Astrocyte (in vitro differentiated cells and primary cell): ENCODE measurements at places on chromosomes 5 and 9. TPM values are rescaled to one million over a fixed set of nuclear protein-coding genes. Genes with fewer than 3 reads are reported as not detected.

GRCh38 chr9:23663946-23664345, 162.1 kb downstream of the ELAVL2 start:
- DNase-seq = peak; percentile 9

PCDHGA6 gene
- total RNA-seq = 0.22 and 0.41 TPM in 2 replicates

PCDH12 gene
- total RNA-seq = 0.02 TPM in 1 of 2 replicates, not detected in the other

GRCh38 chr9:90505695-90506094, 136.9 kb downstream of the DIRAS2 start:
- no peak for DNase-seq

DNA sequence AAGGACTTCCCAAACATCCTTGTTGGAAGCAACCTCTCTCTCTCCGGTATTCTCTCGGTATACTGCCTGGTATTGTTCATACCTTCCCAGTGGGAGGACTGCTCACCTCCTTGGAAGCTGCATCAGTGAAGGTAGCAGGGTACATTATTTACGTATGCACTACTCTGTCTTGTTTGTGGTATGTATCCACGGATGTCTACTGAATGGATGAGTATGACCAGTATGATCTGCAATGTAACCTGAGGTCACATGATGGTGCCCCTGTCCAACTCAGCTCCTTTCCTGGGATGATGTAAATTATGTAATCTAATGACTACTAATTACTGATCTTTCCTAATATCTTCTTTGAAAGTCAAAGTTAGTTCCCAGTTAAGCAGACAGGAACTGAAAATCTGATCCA, 32.1 kb downstream of the CEMIP2 start:
- DNase-seq = no peak

ENHO gene
- total RNA-seq = 0.55 and 1.1 TPM in 2 replicates

EIF4E1B gene
- total RNA-seq = not detected in 2 replicates

SPATA31D4 gene
- not detected in 2 replicates for total RNA-seq

GRXCR2 gene
- not detected in 2 replicates for total RNA-seq
